ENCODE measurements at places on chromosomes 3 and 15.

GRCh38 chr3:120457827-120458226 is 7.0 kb upstream of the FSTL1 start:
- no peak overlapping the region for H3K4me3 ChIP-seq
- DNase-seq = no peak
- peaks cover 8% of the 10 kb centered on the region for H3K36me3 ChIP-seq
- H3K27me3 ChIP-seq = peaks cover 3% of the 10 kb centered on the region
- H3K4me1 ChIP-seq = peaks cover 13% of the 10 kb centered on the region

DNA sequence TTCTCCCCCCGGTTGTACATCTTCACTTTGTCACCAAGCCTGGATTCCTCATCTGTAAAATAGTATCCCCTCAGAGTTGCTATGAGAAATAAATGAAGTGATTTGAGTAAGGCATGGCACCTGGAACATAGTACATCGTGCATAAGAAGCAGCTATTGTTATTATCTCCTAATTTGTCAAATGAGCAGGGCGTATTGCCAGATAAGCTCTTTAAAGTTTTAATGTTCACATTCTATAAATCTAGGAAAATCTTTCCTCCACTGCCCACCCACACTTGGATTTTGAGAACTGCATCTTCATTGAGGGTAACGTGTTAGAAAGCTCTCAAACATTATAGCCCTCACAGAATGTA is 32.3 kb downstream of the CACNA1D start:
- no peaks in the 10 kb centered on the region for H3K36me3 ChIP-seq
- no peak overlapping the region for H3K27ac ChIP-seq
- H3K4me1 ChIP-seq = peaks cover 14% of the 10 kb centered on the region
- no peaks in the 10 kb centered on the region for H3K27me3 ChIP-seq

- no peak for DNase-seq
- no peaks in the 10 kb centered on the region for H3K4me1 ChIP-seq
- peaks cover 10% of the 10 kb centered on the region for H3K36me3 ChIP-seq
- H3K4me3 ChIP-seq = no peak overlapping the region
Observed at GRCh38 chr15:25192651-25193050, 237.9 kb downstream of the SNRPN start.

DNA sequence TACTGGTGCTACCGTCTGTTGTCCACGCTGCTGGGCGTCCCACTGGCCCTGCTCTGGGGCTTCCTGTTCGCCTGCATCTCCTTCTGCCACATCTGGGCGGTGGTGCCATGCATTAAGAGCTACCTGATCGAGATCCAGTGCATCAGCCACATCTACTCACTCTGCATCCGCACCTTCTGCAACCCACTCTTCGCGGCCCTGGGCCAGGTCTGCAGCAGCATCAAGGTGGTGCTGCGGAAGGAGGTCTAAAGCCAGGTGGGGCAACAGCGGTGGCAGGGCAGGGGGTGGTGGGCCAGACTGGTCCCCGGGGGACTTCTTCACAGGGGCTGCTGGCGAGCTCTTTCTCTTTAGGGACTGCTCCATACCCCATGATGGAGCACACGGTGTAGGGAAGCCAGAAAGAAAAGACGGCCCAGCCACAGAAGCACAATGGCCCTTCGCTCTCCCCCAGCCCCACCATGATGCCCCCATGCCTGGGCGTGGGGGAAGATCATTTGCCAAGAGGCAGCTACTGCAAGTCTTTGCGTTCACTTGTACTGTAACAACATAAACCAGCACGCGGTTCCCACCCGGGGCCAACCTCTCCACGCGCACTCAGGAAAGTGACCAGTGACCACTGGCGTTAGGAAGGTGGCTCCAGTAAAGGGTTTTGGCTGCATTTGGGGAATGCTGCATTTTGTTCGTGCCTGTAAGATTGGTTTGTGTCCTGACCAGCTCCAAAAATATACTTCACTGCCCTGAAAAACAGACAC is 12.2 kb downstream of the CAV3 start:
- H3K4me3 ChIP-seq = no peak overlapping the region
- peaks cover 3% of the 10 kb centered on the region for H3K27me3 ChIP-seq
- no peaks in the 10 kb centered on the region for H3K36me3 ChIP-seq
- no peaks in the 10 kb centered on the region for H3K4me1 ChIP-seq
- H3K27ac ChIP-seq = no peak overlapping the region

DNA sequence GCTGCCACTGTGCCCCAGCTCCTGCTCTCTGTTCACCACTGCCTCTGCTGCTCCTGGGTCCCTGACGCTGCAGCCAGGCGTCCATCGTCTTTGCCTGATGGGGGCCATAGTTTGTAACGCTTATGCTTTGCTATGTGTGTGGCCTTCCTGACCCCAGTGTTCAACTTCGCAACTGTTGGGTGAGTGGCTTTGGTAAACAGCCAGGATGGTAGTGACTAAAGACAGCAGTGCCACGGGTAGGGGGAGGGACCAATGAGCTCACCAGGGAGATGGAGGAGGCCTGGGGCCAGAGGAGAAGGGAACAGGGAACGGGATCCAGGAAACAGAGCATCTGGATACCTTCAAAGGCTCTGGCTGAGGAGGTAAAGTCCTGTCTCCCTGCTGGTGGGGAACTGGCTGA is 75.9 kb upstream of the ALDH1L1 start:
- H3K36me3 ChIP-seq = no peaks in the 10 kb centered on the region
- H3K4me1 ChIP-seq = no peaks in the 10 kb centered on the region
- DNase-seq = no peak
- peaks cover 2% of the 10 kb centered on the region for H3K27me3 ChIP-seq
- H3K4me3 ChIP-seq = no peak overlapping the region

- no peak overlapping the region for H3K4me3 ChIP-seq
- no peaks in the 10 kb centered on the region for H3K36me3 ChIP-seq
- no peaks in the 10 kb centered on the region for H3K27me3 ChIP-seq
- H3K27ac ChIP-seq = no peak overlapping the region
- no peak for DNase-seq
- no peaks in the 10 kb centered on the region for H3K4me1 ChIP-seq
Observed at GRCh38 chr3:187871204-187871591, 125.9 kb upstream of the BCL6 start.

- DNase-seq = no peak
- peaks cover 8% of the 10 kb centered on the region for H3K4me1 ChIP-seq
- H3K27ac ChIP-seq = no peak overlapping the region
- H3K36me3 ChIP-seq = no peaks in the 10 kb centered on the region
- peaks cover 2% of the 10 kb centered on the region for H3K27me3 ChIP-seq
Observed at GRCh38 chr3:64832098-64832497, 144.3 kb upstream of the ADAMTS9 start.

DNA sequence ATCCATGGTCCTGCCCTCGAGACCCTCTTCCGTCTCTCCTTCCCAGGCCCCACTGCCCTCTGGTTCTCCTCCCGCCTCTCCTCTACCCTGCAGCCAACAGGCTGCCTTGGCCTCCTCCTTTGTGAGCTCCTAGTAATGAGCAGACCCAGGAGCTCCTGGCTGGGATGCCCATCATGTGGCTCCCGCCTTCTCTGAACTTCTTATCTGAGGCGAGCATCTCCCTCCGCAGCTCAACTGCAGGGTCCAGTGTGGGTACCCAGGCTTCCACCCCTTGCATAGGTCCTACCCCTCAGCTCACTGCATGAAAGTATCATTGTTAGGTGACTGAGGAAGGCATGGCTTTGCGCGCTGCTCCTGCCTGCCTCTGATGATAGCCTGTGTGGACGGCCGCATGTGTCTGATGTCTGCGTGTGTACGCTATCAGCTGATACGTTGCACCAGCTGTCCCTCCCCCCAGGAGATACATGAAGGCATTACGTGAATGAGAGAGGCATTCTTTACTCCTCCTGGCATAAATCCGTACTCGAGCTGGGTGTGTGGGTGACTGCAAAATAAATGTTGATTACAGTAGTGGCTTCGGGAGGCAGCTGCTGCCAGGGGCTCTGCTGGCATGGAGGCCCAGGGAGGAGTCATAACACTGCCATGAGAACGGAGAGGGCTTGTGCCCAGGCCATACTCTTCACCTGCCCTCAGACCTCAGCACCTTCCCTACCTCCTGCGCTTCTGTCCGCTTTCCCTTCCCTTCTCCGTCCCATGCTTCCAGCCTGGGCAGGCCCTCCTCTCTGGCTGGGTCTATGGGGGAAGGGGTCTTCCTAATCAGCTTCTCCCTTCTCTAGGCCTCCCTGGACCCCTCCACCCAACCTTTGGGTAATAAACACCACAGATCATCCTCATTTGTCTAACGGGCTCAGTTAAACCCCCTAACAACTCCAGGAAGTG is 48.8 kb downstream of the ZNF710 start:
- peaks cover 61% of the 10 kb centered on the region for H3K4me1 ChIP-seq
- DNase-seq = no peak
- H3K27me3 ChIP-seq = peaks cover 18% of the 10 kb centered on the region
- H3K36me3 ChIP-seq = peaks cover 28% of the 10 kb centered on the region
- H3K4me3 ChIP-seq = no peak overlapping the region

DNA sequence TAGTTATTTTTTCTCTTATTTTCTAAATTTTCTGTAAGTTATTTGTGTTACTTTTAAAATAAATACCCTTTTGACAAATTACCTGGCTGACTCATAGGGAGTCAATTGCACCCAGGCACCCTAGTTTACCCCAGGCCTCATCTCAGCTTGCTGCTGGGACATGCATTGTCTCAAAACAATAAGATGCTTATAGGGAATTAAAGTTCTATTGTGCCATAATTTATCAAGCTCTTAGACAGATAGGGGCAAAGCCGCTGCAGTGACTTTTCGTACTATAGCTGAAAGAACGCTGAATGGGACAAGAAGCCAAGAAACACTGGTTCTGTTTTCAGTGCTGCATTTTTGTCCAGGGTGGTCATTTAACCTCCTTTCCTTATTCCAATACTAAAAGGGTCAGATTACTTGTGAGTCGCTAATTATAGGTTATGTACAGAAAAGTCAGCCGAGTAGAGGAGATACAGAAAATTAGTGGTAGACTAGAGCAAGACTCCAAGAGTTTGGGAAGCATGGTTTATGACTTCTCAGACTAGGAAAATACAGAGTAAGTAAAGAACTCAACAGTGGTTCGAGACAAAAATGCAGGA is 50.3 kb downstream of the EXD1 start:
- H3K4me3 ChIP-seq = no peak overlapping the region
- H3K4me1 ChIP-seq = peaks cover 11% of the 10 kb centered on the region
- H3K36me3 ChIP-seq = no peaks in the 10 kb centered on the region
- DNase-seq = no peak

DNA sequence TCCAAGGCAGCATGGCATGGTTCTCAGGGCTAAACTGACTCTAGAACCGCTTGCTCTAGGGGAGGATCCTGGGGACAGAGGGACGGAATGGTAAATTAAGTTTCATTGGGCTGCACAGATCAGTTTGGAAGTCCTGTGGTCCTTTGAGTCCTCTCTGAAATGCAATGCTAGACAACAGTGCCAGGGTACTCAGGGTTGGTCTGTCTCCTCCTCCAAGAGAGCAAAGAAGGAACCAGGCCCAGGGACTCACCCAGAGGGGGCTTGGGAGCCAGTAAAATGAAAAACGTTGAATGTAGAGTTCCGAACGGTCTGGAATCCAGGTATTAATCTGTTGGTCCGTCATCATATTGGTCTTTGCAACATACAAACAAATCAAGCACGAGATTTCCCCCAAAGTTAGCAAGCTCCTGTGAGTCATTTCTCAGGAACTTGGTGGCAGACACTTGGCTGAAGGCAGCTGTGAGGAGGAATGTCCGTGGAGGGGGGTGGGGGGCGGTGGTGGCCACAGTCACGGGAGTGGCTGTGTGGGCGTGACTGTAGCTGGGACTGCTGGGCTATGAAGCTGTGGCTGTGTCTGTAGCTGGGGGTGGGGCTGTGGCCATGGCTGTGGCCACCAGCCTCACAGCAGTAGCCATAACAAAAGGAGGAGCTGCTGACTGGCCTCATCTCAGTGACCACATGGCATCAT is 361.0 kb downstream of the SHQ1 start:
- H3K27me3 ChIP-seq = peaks cover 4% of the 10 kb centered on the region
- H3K4me3 ChIP-seq = no peak overlapping the region
- H3K4me1 ChIP-seq = peaks cover 7% of the 10 kb centered on the region
- H3K27ac ChIP-seq = no peak overlapping the region

DNA sequence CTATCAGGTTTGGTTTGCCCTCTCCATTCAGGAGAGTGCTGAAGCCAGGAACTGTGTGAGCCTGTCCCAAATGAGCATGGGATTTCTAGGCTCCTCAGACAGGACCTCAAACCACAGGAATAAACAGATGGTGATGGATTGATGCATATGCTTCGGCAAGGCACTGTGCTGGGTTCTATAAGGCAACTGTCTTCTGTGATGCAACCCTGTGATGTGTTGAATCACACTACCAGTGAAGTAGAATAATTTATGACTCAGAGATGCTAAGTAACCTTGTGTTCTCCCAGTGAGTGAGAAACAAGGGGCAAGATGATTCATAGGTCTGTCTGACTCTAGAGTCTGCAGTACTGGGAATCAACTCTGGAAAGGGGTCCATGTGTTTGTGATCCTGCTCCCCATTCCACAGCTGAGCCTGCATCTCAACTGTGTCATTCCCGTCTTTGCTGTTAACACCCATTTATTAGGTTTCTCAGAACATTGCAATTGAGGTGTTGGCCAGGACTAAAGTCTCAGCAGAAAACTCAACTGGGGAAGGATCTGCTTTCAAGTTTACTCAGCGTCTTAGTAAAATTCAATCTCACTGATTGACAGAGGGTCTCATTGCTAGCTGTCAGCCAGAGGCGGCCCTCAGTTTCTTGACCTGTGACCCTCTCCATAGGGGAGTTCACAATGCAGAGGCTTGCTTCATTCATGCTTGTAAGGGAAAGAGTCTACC is 510.1 kb upstream of the CFAP20DC start:
- no peaks in the 10 kb centered on the region for H3K36me3 ChIP-seq
- H3K4me1 ChIP-seq = no peaks in the 10 kb centered on the region
- DNase-seq = no peak
- no peak overlapping the region for H3K4me3 ChIP-seq

DNA sequence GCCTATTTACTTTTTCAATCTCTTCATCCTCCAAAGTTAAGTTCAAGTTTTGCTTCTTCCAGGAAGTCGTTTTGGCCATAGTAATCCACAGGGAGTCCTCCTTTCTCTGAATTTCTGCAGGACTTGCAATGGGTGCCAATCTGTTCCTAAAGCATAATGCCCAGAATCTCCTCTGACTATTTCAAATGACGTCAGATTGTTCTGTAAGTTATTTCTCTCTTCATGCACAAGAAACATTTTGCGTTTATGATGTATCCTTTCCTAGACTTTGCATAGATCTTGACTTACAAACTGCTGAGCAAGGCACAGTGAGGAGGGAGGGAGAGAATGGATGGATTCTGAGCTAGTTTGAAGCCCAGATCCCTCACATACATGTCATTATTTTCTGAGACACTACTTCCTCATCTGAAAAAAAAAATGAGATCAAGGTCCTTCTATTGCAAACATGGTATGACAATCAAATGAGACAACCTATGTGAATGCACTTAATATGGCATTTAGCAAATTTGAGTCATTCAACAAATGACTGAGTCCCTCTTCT is 103.1 kb downstream of the MEX3B start:
- no peaks in the 10 kb centered on the region for H3K36me3 ChIP-seq
- no peak for DNase-seq
- peaks cover 61% of the 10 kb centered on the region for H3K4me1 ChIP-seq

DNA sequence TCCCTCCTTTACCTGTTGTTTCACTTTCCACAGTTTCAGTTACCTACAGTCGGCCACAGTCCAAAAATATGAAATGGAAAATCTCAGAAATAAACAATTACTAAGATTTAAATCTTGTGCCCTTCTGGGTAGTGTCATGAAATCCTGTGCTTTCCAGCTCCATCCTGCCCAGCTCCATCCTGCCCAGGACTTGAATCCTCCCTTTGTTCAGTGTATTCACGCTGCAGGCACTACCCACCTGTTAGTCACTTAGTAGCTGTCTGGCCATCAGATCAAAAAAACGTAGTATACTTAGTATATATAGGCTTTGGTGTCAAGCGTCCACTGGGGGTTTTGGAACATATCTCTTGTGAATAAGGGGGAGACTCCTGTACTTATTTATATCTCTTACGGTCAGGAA is 329.0 kb upstream of the SEMA6D start:
- no peak overlapping the region for H3K4me3 ChIP-seq
- no peak for DNase-seq
- peaks cover 10% of the 10 kb centered on the region for H3K4me1 ChIP-seq

Measured in endothelial cell (in vitro differentiated cells).